ENCODE measurements at places on chromosomes 7 and 10. TPM values are rescaled to one million over a fixed set of nuclear protein-coding genes. Genes with fewer than 3 reads are reported as not detected.

- DNase-seq, result no peak
Measured at GRCh38 chr7:92641921-92642511, 51.8 kb upstream of the FAM133B start.

DNA sequence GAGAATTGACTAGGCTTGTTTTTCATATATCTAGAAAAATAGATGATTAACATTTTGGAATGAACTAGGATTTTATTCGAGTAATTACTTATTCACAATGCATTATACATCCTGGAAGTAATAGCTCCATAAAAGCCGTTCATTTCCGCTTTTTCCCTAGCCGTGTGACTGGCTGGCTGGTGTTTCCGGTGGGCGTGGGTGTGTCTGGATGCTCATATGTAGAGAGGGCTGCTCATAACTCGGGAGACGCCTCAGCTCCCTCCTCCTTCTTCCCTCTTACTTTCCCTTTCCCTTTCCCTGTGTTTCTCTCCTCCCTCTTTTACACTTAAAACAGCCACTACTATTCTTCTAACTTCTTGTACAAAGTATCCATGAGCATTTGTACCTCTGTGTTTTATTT lies 187.7 kb upstream of the VSTM2A start:
- DNase-seq, result no peak

AKR1D1 gene
- not detected for total RNA-seq

DNA sequence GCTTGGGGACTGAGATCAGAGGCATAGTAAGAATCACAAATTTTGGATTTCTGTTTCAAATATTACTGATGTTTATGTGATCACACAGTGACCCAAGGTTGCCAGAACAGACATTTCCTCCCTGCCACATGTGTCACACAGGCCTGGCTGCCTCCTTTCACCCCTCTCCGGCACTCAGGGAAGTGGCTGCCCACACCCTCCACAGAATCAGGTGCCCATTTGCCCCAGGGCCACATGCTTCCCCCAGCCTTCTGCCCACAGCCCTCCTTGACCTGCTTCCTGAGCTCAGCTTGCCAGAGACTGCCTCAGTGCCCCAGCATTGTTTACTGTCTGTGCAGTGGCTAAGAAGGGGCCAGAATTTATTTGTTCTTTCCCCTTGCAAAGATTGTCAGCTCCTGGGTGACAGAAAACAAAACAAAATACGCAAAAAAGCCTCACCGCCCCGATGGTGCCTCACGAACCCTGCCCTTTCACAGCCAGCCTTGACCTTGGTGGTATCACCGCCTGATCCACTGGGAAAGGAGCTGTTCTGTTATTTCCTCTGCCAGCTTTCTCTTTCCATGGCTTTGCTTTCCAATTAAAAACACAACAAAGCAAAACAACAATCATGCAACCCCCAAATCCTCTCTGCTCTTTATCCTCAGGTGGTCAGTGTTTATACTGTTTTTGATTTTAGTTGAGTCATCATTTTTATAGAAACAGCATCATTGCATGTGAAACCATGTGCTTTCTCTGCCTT lies 52.8 kb downstream of the CHN2 start:
- no peak for DNase-seq

- DNase-seq, result peak; percentile 68
Measured at GRCh38 chr7:601595-602340, 82.1 kb upstream of the PDGFA start.

DNA sequence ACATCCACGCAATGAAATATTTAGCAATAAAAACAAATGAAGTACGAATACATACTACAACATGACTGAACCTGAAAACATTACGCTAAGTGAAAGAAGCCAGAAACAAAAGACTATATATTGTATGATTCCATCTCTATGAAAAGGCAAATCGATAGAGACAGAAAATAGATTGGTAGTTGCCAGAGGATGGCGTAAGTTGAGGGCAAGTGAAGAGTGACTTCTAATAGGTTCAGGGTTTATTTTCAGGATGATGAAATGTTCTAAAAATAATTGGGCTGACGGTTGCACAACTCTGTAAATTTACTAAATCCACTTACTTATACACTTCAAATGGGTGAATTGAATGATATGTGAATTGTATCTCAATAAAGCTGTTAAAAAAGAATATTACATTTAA lies 39.5 kb upstream of the TECTB start:
- DNase-seq, result no peak

DNA sequence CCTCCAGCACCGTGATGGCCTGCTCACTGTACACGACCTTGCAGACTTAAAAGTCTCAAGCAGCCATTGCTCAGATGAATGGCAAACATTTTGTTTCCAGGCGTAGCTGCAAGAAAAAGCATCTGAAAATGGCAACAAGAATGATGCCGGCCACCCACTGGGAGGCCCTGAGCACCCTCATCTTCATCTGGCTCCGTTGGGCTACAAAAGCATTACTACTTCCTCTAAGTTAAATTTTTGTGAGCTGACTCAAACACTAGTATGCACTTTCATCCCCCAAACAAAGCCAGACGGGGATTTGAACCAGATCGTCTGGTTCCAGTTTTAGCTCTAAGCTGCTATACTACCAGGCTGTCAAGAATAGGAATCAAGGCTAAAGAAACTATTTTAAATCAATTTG lies 116.6 kb upstream of the CDK1 start:
- no peak for DNase-seq

PIK3AP1 gene
- 91.3 TPM for total RNA-seq

CTAGE4 gene
- 5.0 TPM for total RNA-seq

DNA sequence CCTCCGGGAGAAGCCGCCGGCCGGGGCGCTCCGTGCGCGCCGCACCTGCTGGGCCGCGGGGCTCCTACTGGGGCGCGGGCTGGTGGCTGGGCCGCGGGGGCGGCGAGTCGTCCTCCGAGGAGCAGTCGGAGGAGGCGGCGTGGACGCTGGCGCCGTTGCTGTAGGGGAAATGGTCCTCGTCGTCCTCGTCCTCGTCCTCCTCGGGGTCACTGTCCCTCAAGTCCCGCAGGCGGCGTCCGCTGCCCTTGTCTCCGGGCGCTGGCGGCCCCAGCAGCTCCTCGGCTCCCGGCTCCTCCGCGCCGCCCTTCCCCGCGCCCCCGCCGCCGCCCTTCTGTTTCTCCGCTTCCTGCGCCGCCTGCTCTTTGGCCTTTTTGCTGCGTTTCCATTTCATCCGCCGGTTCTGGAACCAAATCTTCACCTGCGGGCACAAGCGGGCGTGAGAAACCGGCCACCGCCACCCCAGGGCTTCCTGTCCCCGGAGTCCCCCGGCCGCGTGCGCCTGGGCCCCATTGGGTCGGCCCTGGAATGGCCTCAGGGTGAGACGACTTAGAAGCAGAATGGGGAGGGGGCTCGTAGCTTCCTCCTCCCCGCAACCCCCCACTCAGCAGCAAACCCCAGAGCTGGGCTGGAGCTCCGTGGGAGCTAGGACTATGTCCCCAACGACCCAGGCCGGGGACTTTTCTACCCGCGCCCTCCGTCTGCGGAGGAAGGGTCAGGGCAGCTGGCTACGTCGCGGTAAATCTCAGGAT lies 4.8 kb downstream of the MNX1 start:
- no peak for DNase-seq

Measured in left lung (tissue), 14 donors.